Left kidney (tissue), 8 donors: ENCODE measurements at places on chromosomes 3 and 15. TPM values are rescaled to one million over a fixed set of nuclear protein-coding genes. Genes with fewer than 3 reads are reported as not detected.

- no peak for DNase-seq
These were observed 14.9 kb upstream of the SENP7 start for GRCh38 chr3:101527906-101528305.

DNA sequence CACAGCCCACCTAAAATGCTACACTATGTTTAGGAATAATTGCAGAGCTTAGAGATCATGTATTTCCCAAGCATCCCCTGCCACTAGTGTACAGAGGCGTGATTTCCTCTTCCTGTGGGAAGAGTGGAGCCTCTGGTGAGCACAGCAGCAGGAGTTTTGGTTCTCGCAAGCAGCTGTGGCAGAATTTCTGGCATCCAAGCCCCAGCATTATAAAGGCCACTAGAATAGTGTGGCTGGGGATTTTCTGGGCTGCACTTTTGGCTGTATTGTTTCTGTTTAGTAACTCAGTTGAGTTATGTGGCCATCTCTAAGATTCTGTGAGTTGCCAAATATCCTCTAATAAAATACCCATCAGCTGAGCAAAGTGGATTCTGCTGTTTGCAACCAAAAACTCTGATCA, 64.7 kb downstream of the GPR176 start:
- DNase-seq: no peak

DNA sequence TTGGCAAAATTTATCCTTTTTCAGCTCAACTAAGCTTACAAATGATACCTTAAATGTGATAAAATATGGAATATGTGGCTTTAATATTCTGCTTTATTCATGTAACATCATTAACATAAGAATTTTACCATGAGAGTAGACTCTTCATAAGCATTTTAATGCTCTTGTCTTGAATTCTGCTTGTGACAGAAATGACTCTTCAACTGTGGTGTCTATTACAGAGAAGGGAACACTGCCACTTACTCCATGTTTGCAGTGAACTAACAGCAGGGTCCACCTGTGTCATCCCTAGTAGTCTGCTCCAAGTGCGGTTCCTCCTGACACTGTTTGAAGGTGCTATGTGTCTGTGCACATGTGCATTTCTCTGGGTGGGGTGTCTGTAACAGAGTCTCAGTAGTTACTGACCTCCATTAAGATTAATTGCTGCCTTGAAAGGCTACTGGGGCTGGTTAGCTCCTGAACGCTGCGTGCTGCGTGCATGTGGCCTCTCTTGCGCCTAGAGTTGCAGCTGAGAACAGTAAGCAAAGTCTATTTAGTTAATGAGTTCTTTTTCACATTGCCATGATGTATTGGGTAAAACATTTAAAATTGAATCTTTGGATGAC, 8.3 kb downstream of the LSM3 start:
- no peak for DNase-seq

GRCh38 chr15:26943866-26944265, 27.1 kb upstream of the GABRG3 start:
- peak; percentile 24 for DNase-seq

DNA sequence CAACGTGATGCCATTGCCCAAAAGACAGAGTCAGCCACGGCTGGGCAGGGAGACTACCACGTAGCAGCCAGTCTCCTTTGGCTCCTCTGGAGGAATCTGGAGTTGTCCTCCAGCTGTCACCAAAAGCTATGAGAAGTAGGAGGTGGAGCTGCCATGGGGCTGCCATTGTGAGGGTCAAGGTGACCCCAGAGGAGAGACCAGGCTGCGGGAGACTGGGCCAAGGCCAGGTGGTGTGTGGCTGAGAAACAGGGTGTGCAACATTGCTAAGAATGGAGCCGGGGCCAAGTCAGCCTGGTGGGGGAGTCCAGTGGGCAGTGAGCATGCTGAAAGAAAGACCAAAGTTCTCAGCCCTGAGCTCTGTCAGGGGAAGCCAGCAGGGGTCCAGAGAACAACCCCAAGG, 29.9 kb upstream of the MRPS22 start:
- DNase-seq: no peak

- DNase-seq: no peak
These were observed 13.5 kb upstream of the APOD start for GRCh38 chr3:195597229-195597628.

DOCK3 gene
- 2.1 TPM for polyA plus RNA-seq

GOLGA6L7 gene
- polyA plus RNA-seq: 1.1 TPM
